Activated naive CD4-positive, alpha-beta T cell (primary cell): ENCODE measurements at places on chromosomes 2 and 18.

DNA sequence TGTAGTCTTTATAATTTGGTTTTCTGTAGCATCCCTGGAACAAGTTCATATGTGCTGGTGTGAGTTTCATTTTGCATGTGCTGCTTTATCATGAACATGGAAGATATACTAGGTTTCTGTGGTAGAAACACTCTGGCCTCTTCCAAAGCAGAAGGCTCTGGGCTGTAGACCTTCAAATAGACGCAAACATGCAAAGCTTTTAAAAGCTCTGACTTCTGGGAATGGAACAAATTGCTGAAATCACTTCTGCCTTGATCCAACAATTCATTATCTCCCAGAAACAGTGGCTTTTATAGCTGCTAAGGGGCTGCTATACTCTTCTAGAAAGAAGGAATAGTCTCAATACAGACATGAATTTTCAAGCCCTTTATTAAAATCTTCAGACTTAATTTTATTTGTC is 382.2 kb downstream of the LRP1B start:
- DNase-seq, result no peak

- DNase-seq, result no peak
These were observed 250.2 kb downstream of the LRRTM1 start for GRCh38 chr2:80054346-80054675.

DNA sequence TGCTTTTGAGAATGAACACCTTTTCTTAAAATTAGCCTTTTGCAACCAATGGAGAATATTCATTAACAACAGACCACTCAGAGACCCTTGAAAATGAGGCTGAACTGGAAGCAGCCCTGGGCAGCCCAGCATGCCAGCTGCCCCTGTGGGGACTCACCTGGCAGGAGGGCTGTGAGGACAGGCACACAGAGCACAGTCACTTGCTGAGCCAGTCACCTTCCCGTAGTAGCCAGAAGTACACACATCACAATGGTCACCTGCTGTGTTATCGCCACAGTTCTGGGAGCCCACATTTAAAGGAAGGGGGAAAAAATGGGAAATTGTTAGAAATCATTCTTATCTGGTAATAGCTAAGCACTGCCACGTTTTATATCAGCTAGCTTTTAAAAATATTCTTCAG is 115.5 kb downstream of the LAMA1 start:
- DNase-seq, result no peak

DNA sequence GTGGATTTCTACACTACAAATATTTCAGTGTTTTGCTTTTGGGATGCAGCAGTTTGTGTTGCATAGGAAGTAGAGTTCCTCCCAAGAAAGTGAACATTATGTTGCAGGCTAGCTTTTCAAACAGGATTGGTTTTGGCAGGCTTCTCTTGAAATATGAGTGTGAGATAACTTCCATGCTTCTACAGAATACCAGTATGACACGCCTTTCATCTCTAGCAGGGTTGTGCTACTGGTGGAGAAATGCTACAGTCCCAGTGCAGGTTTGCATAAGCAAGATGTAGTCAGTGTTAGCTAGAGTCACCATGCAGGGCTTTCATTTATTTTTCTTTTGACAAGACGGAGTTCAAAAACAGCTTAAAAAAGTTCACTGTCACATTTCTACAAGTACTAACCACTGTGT is 17.1 kb upstream of the CAVIN2 start:
- no peak for DNase-seq

DNA sequence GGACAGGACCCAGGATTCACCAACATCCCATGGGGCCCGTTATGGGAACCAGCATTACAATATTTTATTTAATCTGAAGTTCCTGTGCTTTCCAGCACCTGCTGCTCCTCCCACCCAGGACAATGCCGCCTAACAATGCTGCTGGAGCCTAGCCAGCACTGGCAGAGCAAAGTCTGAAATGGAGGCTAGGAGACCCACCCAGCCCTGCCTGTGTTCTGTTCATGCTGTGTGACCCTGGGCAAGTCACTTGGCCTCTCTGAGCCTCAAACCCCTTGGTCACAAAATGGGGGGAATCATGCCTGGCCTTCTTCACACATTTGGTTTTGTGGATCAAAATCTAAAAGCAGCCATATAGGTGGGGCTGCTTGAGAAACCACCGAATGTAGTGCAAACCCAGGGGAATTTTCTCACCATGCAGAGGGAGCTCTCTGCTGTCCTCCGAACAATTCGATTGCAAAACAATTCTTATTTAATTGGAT is 38.5 kb upstream of the ODC1 start:
- no peak for DNase-seq

GRCh38 chr2:219967247-219968245 is 340.1 kb downstream of the SLC4A3 start:
- no peak for DNase-seq

DNA sequence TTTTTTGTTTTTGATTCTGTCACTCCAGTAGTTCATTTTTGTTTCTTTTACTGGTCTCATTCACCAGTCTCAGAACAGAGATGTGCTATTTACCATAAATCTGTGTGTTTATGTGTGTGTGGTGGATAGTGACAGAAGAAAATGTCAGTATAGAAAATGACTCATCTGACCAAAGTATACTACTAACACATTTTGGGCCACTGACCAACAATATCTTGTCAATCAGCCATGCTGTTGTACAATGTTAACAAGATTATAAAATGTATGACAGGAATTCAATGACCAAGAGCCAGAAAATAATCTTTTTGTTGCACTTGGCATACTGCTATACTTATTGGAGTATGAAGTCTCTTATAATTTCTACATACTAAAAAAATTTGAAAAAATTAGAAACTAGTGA is 1081.4 kb upstream of the NRXN1 start:
- DNase-seq, result no peak

DNA sequence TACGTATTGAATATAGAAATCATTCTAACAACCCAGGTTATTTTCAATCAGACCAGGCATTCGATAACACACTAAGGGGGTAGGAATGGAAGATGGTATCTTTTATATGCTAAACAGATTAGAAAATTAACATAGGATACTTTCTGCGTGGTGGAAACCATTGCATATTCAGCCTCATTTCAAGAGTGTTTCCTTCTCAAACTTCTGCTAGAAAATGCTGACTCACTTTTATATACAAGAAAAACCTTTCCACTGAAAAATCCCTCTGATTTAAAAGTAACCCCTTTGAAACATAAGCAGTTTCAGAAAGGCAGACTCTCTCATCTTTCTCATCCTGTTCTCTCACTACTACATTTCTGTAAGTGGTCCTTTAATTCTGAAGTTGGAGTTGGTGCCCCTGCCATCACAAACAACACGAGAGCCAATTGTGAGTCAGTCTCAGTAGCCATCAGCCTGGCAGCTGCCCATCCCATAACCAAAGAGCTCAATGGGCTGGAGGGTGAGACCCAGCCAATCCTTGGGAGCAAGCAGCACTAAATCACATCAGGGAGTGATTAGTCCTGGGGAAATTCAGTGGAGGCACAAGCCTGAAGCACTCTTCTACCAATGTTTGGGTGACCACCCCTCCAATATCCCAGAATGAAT is 343.1 kb downstream of the CELF4 start:
- no peak for DNase-seq

- DNase-seq, result no peak
These were observed 273.9 kb upstream of the SESTD1 start for GRCh38 chr2:179538406-179539123.

- DNase-seq, result no peak
These were observed 4.1 kb upstream of the SNED1 start for GRCh38 chr2:240994171-240994896.

GRCh38 chr2:238092486-238093035 is 7.6 kb upstream of the ESPNL start:
- no peak for DNase-seq

- no peak for DNase-seq
These were observed 31.3 kb downstream of the HS1BP3 start for GRCh38 chr2:20619624-20620024.

GRCh38 chr2:186734957-186735734 is 41.3 kb downstream of the FAM171B start:
- DNase-seq, result no peak

DNA sequence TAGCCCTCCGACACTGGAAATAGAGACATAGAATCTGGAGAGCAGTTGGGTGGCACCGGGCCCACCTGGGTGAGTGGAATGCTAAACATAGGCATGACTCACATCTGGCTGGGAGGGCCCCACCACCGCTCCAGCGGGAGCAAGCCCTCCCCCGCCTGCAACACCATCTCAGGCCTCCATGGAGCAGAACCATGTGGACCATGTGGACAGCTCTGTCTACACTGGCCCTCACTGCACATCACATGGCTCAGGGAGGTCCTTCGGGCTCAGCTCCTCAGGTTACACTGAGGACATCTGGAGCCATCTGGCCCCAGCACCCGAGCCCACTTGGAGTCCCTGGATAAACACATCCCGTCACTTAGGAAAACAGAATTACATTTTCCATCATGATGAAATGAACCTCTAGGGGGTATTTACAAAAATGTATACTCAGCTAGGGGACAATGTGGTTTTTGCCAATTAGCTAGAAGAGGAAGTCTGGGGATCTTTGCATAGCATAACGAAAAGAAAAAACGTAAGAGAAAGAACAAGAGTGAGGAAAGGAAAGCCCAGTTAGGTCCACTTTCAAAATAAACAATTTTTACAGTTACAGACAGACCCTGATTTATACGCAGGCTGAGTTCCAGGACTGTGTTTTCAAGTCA is 30.7 kb upstream of the MLPH start:
- DNase-seq, result no peak

DNA sequence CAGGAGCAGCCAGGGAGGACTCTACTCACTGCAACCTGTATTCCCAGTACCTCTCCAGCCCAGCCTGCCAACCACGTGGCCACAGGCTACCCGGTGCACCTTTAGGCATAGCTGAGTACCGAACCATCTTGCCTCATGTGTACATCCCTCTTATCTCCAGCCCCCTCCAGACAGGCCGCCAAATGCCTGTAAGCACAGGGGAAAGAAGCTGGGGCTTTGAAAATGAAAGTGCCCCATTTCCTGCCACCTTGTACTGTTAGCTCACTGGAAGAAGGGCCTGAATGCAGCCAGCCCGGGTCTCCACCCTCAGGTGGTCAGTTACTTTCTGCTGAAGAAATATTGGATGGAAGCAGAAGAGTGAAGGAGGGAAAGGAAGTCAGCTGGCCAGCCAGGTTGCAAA is 27.2 kb upstream of the RFX8 start:
- DNase-seq, result no peak

DNA sequence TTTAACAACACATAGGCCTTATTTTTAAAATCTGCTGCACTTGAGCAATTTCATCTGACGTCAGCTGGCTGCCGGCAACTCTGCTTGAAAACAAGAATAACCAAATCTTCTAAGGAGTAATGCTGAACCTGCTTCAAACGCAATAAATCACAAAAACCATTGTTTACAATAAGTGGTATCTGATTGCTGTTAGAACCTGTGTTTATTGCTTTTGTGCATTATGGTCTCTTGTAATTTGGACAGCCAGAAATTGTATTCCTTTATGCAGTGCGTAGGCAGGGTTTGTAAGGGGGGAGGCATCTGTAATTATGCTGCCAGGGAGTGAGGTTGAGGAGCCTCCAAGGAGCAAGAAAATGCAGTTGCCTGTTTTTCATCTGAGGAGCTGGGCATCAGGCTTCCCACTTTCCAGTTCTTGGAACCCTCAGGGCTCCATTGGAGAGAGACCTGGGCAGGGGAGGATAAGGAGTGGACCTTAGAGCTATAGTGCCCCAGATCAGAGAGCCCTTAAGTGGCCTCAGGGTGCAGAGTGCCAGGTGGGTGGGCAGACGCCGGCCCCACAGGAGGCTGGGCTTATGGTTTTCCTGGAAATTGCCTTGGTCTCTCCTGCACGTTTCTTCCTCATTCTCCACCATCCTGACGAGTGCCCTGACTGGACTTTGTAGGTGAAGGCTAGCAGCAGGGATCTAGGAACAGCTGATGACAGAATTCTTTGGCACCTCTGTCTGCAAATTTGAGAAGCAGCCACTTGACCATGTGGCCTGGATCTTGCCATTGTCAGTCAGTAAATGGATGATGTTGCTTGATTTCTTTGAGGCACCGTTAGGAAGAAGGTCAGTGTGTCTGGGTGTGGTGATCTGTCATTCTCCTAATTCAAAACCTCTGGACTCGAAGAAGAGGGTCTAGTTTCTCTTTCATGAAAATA is 129.2 kb downstream of the KLHL29 start:
- DNase-seq, result no peak

DNA sequence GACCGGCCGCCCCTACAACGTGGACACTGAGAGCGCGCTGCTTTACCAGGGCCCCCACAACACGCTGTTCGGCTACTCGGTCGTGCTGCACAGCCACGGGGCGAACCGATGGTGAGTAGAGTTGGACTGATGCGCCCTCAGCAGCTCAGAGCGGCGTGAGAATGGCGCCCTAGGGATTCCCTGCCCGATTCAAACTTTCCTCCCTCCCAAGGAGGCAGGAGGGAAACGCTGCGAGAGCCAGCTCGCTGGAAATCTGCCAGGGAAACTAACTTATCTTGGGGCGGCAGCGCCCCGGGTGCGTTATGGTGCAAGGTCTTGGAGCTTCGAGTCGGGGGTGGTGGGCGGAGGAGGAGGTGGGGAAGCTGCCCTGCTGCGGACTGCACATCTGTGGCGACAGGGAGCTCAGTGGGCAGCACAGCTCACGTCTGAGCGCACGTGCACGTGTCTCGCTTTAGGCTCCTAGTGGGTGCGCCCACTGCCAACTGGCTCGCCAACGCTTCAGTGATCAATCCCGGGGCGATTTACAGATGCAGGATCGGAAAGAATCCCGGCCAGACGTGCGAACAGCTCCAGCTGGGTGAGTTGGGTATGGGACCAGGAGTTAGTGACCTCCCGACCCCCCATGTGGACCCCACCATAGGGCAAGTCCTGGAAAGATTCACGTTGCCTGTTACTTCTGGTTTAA is 697 bp downstream of the ITGA4 start:
- peak; percentile 31 for DNase-seq

GRCh38 chr2:61898810-61899209 is 6.7 kb upstream of the COMMD1 start:
- no peak for DNase-seq

DNA sequence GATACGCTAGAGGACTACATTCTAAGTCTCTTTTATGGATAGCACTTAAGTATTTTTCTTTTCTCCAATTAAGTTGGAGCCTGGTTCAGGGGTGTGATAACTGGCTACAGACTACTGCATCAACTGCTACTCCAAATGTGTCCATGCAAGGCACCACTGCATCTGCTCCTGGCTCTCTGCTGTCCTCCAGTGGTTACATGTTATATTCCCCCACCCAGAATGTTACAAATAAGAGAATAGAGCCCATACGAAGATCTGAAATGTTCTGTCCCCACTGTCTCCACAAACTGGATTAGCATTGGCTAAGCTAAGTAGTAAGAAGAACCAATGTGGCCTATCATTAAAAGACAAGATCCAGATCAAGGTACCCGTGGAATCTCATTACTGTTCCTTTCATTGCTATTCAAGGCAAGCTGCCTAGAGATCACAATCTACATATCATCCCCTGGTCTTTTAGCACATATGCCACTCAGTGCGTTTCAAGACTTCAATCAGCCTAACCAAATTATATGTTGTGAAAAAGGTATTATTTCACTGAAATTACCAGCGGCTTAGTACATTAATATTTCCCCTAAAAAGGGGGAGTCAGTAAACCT is 308.3 kb upstream of the SLC8A1 start:
- no peak for DNase-seq
